Stimulated activated CD8-positive, alpha-beta memory T cell treated with anti-CD3 and anti-CD28 coated beads, Interleukin-15, amount 100 ng/mL, for 4 hours (primary cell): ENCODE measurements at places on chromosomes 5 and 9.
A peak's percentile ranks its signal among the peaks of the same experiment; 100 is the strongest.

GRCh38 chr5:150511578-150512367 is 3.8 kb downstream of the NDST1 start:
- DNase-seq = no peak

DNA sequence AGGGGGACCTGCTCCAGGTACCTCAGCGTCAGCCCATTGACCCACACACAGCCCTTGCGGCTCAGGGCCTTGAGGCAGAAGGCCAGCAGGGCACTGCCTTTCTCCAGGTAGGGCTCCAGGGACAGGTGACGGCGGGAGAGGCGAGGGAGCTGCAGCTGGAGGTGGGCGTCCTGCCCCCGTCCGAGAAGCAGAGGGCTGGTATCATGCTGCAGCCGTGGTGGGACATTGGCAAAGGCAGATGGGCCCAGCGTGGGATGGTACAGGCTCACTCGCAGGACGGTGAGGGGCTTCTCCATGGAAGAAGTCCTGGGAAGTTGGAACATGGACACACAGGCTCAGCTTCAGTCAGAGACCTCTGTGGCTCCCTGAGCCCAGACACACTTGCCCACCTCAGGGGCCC is 2.5 kb upstream of the DCANP1 start:
- no peak for DNase-seq

- DNase-seq = no peak
Measured at GRCh38 chr5:158423623-158424200, 564.8 kb upstream of the CLINT1 start.

DNA sequence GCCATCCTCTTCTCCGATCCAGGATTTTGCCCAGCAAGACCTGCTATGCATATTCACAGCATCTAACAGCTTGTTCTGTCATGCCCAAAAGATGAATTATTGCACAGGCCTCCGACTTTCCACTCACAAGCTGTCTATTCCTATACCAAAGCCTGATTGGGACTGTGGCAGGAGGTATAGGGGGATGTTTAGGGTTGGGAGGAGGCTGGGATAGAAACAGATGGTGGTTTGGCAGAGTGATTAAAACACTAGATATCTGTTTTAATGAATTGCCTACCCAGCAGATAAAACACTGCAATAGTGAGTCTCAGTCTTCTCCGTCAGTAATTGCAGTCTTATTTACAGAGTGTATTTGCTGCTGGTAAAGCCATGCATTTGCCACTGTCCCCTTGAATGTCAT is 215.3 kb downstream of the TLR4 start:
- no peak for DNase-seq

DNA sequence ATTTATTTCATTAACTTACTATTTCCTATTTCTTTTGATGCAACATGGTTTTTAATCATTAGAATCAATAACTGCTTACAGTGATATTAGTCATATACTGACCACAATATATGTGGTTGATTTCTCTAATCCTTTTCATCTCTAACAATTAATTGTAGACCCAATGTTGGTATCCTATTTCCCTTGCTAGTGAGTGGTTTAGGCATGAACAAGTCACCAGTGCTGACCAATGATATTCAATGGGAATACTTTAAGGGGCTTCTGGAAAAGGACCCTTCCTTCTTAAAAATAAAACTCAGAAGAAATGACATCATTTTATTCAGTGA is 672.4 kb upstream of the GRAMD2B start:
- no peak for DNase-seq

DNA sequence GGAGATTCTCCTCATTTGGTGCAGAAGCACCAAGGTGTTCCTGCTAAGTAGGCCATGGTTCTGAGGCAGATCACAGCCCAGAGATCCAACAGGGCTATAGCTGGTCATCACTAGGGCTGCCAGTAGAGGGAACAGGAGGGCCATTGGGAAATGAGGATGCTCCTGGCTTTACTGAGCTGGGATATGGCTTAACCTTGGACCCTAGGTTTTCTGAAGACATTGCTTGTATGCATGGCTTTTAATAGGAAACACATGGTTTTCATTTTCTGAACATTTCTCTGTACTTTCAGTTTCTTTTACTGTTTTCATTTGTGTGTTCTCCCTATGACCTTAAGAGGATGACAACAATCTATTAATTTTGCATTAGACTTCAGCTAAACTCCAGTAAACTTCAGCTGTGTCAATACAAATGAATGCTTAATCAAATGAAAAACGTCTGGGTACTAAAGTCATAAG is at the start of gene IFNW1:
Gene IFNW1 (minus strand): TSS at position 406 of the 456 bp plus-strand sequence. CDS start 262 bp downstream, at position 144.
- DNase-seq = no peak

DNA sequence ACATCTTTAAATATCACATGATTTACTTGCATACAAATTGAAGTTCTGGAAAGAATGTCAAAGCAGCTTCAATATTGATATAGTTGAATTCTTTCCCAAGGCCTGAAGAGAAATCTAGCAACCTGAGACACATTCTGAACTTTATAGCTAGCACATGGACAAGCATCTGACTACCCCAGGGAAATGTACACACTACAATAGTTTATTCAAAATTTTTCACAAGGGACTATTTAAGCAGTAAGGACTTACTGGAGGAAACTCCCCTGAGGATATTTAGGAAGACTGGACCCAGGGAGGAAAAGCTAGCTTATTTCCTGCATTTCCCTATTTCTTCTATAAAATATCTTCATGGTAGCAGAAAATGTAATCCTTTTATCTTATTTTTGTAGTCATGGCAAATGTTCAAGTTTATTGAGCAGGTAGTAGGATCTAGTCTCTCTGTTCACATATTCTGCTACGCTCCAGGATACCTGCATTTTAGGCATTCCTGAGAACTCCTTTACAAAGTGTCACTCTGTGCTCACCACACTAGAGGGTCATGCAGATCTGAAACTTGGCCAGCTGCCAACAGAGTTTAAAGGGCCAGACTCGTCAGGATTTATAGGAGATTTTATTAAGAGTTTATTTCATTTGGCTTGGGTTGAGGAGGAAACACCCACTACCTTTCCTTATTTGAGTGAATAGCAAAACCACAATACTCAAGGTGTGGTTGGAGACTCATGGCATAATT is 348.4 kb upstream of the FTMT start:
- DNase-seq = no peak

- DNase-seq = peak; percentile 74
Measured at GRCh38 chr9:126805554-126806262, 868 bp downstream of the ZBTB43 start.

DNA sequence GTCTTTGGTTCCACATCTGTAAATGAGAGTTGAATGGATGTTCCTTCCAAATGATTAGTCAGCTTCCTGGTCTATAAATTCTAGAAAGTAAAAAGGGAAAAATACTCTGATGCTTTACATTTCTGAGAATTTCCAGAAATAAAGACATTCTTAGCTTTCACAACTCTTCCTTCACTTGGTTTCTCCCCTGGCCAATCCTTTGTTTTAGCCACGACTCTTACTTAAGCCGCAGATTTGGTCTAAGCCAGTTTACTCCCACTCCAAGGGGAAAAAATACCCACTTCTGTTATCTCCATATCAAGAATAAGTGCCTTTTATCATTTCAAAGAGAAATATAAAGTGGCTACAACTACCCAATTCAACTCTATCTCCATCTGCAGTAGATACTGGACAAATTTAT is 29.7 kb downstream of the PWWP2A start:
- DNase-seq = no peak

DNA sequence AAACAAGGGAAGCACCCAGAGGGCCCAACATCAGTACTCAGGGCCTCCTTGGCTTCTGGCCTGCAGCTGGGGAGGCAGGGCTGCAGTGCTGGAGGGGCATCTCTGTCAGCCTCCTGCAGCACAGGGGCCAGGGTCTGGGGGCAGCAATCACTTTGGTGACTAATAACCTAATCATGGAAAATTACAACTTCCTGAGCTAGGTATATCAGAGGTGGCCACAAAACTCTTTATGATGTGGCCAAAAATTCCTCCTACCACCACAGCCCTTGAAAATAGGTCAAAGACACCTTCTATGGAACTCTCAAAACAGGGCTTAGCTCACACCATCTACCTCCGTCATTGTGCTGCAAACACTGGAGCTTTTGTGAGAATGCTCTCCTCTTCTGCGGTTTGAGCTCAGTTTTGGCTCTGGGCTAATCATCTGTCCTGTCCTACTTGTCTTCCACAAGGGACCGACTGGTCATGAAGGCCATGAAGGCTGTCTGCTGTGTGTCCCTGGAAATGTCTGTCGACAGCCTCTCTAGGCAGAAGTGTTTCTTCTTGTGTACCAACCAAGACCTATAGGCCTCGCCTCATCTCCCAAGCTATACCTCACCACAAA is 28.6 kb downstream of the CSF2 start:
- DNase-seq = no peak

- no peak for DNase-seq
Measured at GRCh38 chr9:122084026-122084675, 9.0 kb downstream of the TTLL11 start.

DNA sequence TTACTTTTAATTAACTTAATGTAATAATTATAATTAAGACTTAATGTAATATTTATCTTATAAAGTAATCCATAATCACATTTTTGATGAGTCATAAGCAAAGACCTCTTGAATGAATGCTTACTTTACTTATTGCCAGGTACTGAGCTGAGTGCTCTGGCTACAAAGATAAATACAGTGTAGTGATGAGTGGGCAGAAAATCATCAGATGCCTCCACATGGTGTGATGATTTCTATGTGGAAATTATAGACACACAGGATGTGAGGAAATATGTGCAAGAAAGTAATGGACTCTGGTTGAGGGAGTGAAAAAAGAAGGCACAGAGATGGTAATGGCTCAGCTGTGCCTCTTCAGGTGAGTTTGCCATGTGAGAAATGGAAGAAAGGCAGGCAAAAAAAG is 422.6 kb upstream of the CD180 start:
- no peak for DNase-seq

GRCh38 chr9:122315534-122315933 is 50.9 kb downstream of the MRRF start:
- no peak for DNase-seq

DNA sequence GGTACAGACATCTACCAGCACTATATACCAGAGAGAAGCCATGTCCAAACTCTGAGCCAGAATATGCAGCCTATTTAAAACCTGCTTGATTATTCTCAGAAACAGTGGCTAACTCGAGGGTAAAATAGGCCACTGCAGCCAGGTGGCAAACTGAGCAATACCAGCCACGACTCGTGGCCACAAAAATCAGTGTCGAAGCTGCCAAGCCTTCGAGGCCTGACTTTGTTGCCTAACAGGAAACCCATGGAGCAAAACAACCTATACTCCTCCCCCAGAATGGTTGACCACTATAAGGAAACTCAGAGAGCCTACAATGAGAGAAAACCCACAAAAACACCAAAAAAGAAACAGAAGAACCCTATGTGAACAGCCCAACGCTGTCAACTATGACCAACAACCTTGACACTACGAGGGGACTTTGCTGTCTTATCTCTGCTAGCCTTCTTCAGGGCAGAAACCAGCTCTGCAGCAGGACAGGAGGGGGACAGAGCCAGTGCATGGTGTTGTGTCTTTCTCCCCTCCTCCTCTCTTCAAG is 133.8 kb downstream of the TMEM174 start:
- DNase-seq = no peak

DNA sequence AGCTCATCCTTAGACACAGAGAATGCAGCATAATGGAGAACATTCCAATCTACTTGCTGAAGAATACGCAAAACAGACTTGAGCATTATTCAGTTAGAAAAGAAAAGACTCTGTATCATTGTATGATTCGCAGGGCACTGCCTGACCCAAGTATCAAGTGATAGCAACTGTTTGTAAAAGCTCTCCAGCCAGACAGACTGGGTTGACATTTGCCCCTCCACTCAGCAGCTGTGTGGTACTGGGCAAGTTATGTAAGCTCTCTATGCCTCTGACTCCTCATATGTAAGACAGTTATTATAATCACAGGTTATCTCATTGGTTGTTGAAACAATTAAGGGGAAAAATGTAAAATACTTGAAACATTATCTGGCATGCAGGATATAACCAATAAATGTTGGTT is 505.0 kb downstream of the ELAVL2 start:
- no peak for DNase-seq

DNA sequence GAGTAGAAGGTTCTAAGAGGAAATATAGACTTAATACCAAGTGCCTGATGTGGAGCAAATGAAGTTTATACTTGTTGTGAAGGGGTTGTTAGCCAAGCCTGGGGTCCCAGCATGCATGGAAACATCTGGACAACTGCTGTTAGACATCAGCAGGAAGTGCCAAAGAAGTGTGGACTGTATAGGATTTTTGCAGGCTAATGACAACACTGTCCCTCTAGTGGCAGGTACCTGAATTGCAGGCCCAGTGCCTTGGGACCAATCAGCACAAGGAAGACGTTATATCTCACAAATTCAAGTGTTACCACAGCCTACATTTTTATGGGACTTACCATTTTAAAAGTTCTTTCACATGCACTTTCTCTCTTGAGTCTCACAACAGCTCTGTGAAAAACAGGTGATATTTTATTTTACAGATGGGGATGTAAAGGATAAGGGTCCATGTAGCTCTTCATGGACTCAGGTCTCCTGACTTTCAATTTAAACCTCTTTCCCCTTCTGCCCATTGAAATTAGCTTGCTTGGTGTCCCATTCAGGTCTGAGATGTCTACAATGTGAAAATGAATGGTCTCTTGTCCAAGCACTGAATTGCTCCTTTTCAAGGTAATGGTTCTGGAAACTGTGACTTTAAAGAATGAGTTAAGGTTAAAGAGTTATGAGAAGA is 89.0 kb upstream of the MAP1B start:
- DNase-seq = peak; percentile 1

DNA sequence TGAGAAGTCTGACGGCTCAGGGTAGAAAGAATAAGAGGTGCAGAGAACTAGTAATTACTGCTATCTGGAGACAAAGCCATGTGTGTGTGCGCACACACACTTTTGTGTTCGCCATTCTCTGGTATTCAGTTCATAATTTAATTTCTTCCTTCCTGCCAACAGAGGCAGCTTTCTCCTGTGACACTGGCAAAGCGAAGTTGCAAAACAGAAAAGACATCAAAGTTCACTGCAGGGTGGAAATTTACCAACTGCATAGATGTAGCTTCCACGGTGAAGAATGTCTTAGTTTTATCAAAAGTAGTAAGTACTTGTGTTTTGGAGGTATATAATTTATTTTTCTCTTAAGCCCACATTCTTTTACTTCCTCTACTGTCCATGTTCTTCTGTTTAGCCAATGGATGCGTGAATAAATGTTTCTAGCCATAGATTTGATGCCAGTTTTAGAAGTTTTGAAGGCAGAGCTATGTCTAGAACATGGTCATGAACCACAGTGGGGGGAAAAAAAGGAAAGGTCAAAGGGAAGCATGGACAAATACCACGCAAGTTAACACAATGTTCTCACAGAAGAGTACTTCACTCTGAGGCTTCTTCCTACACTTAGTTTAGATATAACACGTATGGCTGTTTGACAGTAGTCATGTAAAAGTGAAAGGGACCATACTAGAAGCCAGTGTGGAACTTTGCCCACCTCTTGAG is 536.5 kb upstream of the GRIA1 start:
- no peak for DNase-seq

GRCh38 chr5:83026930-83027687 is 50.1 kb downstream of the TMEM167A start:
- DNase-seq = no peak
